Activated T-helper 1 cell treated with anti-CD3 and anti-CD28 coated beads, Interleukin-12 subunit alpha, Interleukin-12 subunit beta, Interleukin-2, Interleukin-4 antibody, amounts not matched to agents 30 ng/mL and 10 ng/mL and 1 ng/mL, durations not matched to agents 14 hours and 24 hours and 36 hours (primary cell): ENCODE measurements at places on chromosomes 7 and 10. TPM values are rescaled to one million over a fixed set of nuclear protein-coding genes. Genes with fewer than 3 reads are reported as not detected.

SPAM1 gene
- total RNA-seq, result not detected in 2 replicates

CD36 gene
- not detected in 2 replicates for total RNA-seq

PSTK gene
- total RNA-seq, result 4.5 and 4.8 TPM in 2 replicates

GRM3 gene
- not detected in 2 replicates for total RNA-seq

PLCE1 gene
- not detected in 2 replicates for total RNA-seq

NYAP1 gene
- 0.23 and 0.37 TPM in 2 replicates for total RNA-seq

SPAG6 gene
- 0.18 TPM in 1 of 2 replicates, not detected in the other for total RNA-seq

CPA2 gene
- total RNA-seq, result not detected in 2 replicates

ZNF239 gene
- 1.4 and 1.7 TPM in 2 replicates for total RNA-seq

GIMAP6 gene
- 38.7 and 41.3 TPM in 2 replicates for total RNA-seq

OR2A42 gene
- total RNA-seq, result not detected in 2 replicates

GATA3 gene
- total RNA-seq, result 79.5 TPM in 2 replicates

DNA sequence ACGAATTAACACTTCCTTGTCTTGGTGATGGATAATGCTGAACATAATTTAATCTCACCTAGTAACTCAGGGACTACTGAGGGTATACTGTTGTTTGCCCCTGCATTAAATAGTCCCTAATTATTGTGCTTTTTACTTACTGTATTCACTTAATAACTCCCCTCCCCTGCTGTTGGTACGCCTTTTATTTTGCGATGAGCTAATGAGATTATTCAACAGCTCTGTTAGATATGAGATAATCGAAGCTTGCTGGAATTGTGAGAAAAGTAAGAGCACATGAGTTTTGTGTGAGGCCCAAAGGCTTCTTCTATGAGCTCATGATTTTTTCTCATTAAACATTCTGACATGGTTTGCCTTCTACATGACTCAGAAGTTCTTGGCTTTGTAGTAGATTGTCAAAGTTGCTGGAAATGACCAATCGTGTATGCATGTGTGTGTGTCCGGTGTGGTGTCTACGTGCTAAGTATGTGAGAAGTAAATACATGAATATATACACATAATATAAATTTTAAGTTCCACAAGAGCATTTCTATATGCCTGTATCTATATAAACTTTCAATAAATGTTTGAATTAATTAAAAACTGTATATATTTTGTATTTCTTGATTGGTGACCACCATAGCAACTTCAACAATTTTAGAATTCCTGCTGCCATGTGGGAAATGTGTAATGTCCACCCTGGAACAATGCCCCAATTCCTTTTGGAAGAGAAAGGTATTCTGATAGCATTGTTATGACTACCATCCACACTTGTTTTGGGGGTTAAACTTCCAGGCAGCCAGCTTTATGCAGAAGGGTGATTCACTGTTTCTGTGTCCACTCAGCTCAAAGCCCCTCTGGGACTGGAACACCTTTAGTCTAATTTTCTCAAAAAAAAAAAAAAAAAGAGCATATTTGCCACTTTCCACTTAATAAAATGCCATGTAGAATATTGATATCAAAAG lies 106.2 kb downstream of the SAMD9 start:
- H3K27ac ChIP-seq, result no peak overlapping the region
- peaks cover 4% of the 10 kb centered on the region for H3K36me3 ChIP-seq
- DNase-seq, result no peak
- H3K4me3 ChIP-seq, result no peak overlapping the region
- peaks cover 16% of the 10 kb centered on the region for H3K4me1 ChIP-seq
- H3K27me3 ChIP-seq, result peaks cover 11% of the 10 kb centered on the region

DNA sequence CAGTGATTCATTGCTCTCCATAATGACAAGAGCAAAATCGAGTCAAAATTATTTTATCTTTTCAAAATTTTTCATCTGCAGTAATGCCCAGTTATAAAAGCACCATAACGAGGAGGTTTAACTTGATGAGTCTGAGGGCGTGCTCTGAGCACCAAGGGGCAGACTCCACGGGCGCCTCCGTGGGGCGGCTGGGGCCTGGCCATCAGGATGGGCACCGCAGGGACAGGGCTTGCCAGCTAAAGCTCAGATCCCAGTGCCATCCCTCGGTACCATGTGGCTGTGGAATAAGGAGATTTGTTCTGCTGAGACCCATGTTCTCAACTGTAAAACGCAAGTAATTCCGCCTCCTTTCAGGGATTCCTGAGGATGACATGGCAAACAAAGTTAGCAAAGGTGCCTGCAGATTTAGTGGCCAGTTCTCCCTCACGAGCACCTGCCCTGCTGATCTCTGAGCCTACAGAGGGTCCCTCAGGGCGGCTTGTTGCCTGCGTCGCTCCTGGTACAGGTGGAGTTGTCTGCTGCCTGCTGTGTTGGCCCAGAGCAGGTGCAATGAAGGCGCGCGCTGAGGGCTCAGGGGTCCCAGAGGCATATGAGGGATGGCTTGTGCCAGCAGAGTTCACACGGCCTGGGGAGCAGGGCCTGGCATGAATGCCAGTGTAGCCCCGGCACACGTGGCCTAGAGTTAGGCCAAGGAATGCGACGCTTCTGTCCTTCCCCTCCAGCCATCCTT lies 584.4 kb downstream of the TCERG1L start:
- H3K4me3 ChIP-seq, result no peak overlapping the region
- H3K27ac ChIP-seq, result no peak overlapping the region
- H3K27me3 ChIP-seq, result peaks cover 2% of the 10 kb centered on the region

- H3K27ac ChIP-seq, result no peak overlapping the region
- H3K4me3 ChIP-seq, result no peak overlapping the region
- no peaks in the 10 kb centered on the region for H3K27me3 ChIP-seq
- H3K4me1 ChIP-seq, result no peaks in the 10 kb centered on the region
Measured at GRCh38 chr7:120030876-120031275, 242.1 kb upstream of the KCND2 start.

- H3K27ac ChIP-seq, result no peak overlapping the region
- H3K36me3 ChIP-seq, result no peaks in the 10 kb centered on the region
- no peak for DNase-seq
Measured at GRCh38 chr7:46908770-46909169, 673.1 kb downstream of the TNS3 start.

DNA sequence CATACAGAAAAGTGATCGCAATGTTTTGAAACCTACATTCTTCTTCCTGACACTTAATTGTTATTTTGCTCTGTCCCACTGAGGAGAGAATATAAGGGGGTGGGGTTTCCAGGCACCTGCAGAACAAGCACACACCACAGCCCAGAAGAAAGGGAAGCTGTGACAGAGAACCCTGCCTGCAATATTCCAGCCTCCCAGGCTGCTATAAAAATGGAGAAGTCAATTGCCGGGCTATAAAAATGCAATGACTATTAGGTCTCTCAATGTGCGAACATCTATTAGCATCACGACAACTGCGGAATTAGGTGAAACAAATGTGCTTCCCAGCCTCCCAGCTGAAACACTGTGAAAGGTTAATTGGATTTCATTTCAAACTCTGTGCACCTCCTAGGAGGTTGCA lies 145.3 kb upstream of the FRMD4A start:
- H3K4me3 ChIP-seq, result no peak overlapping the region
- H3K36me3 ChIP-seq, result no peaks in the 10 kb centered on the region
- peaks cover 39% of the 10 kb centered on the region for H3K27me3 ChIP-seq
- no peaks in the 10 kb centered on the region for H3K4me1 ChIP-seq
- no peak for DNase-seq

DNA sequence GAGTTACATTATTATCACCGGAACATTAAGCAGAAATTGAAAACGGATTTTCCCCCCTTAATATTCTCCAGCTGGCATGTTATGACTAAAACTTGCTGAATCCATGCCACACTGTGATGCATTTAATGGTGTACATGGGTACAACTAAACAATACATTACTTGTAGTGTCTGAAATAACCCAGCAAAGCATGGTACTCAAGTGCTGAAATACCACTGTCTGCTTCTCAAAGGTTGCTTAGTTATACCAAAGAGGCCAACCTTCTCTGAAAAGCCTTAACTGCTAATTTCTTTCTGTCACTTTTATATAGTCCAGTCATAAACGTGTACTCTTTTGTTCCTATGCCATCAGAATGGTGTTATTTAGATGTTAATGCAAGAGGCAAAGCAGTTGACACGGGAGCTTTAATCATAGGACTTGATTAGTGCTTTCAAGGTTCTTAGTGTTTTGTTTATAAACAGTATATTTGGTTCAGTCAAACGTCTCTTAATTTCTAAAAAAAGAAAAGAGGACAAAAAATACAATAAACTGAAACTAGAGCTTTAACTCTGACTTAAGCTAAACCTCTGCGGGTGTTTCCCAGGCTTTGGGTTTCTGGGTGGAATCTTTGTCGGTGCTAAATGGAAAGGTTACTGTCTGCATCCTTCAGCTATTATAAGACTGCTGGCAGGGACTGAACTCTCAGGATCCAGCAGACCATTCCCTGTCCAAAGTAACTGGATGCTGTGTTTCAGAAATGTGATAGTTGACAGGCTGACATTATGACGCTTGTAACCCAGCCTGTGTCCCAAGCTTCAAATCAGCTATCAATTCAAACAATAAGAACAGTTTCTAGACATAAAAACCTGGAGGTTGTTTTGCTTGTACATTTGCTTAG lies 202.6 kb downstream of the PPP1R3A start:
- no peaks in the 10 kb centered on the region for H3K36me3 ChIP-seq
- H3K4me1 ChIP-seq, result no peaks in the 10 kb centered on the region
- DNase-seq, result no peak
- H3K4me3 ChIP-seq, result no peak overlapping the region
- H3K27ac ChIP-seq, result no peak overlapping the region
- no peaks in the 10 kb centered on the region for H3K27me3 ChIP-seq

- H3K27ac ChIP-seq, result no peak overlapping the region
- H3K4me3 ChIP-seq, result no peak overlapping the region
- no peaks in the 10 kb centered on the region for H3K36me3 ChIP-seq
- peaks cover 5% of the 10 kb centered on the region for H3K27me3 ChIP-seq
- no peaks in the 10 kb centered on the region for H3K4me1 ChIP-seq
- no peak for DNase-seq
Measured at GRCh38 chr10:127353544-127353943, 157.2 kb upstream of the INSYN2A start.

GRCh38 chr10:128976856-128977255 lies 490.2 kb upstream of the MGMT start:
- no peaks in the 10 kb centered on the region for H3K36me3 ChIP-seq
- no peak overlapping the region for H3K27ac ChIP-seq
- no peak overlapping the region for H3K4me3 ChIP-seq
- H3K27me3 ChIP-seq, result no peaks in the 10 kb centered on the region
- H3K4me1 ChIP-seq, result no peaks in the 10 kb centered on the region
- DNase-seq, result no peak

GRCh38 chr7:134910968-134911367 lies 75.3 kb upstream of the AGBL3 start:
- no peak for DNase-seq
- no peak overlapping the region for H3K4me3 ChIP-seq
- H3K4me1 ChIP-seq, result peaks cover 12% of the 10 kb centered on the region
- peaks cover 1% of the 10 kb centered on the region for H3K36me3 ChIP-seq

- peaks cover 1% of the 10 kb centered on the region for H3K36me3 ChIP-seq
- peak; percentile 15 for DNase-seq
- peak overlapping the region; percentile 19 for H3K4me3 ChIP-seq
- no peak overlapping the region for H3K27ac ChIP-seq
Measured at GRCh38 chr10:111076191-111076681, 593 bp upstream of the ADRA2A start.

DNA sequence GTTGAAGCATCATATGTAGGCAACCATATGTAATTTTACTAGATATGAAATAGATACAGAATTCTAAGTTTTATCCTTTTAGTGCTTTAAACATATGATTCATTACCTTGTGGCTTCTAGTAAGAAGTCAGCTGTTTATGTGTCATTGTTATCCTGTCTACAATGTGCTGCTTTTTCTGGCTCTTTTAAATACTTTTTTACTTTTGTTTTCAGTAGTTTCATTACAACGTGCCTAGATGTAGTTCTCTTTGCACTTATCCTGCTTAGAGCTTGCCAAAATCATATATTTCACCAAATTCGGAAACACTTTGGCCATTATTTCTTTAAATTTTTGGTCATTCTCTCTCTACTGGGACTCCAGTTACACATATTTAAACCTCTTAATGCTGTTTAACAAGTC lies 26.4 kb downstream of the YAE1 start:
- no peak for DNase-seq
- peak overlapping the region; percentile 41 for H3K4me3 ChIP-seq
- peaks cover 59% of the 10 kb centered on the region for H3K4me1 ChIP-seq

DNA sequence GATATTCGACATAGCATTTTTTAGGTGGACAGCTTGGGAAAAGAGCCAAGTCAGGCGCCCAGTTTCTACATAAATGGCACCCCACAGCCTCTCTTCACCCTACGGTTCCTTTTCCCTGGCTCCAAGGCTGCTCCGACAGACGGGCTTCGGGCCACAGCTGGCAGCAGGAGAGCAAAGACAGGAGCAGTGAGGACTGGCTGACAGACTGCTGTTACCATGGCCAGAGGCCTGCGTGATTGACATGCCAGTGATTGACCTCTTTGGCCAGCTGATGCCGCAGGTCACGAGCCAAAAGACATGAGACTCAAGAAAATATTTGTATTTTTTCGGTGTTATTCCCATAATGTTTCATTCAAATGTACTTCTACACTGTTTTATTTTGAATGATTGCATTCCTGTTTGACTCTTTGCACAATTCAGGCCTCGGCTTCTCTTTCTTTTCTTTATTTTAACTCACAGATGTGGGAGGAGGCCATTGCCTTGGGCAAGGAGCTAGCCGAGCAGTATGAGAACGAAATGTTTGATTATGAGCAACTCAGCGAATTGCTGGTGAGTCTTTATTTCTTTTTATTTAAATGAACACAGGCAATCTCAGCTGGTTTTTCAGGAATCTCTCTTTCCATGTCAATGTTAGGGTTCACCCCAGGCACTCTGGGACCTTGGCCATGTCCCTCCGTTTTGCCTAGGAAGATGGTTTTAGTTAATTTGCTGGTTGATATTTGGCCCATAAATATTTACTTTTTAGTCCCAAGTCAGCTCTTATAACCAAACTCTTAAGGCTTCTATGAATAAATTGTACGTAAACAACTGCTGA lies 146.3 kb upstream of the NPS start:
- no peaks in the 10 kb centered on the region for H3K4me1 ChIP-seq
- DNase-seq, result no peak

GRCh38 chr10:44101082-44101481 lies 283.8 kb downstream of the CXCL12 start:
- H3K27me3 ChIP-seq, result no peaks in the 10 kb centered on the region
- no peak overlapping the region for H3K27ac ChIP-seq
- no peak overlapping the region for H3K4me3 ChIP-seq
- H3K36me3 ChIP-seq, result no peaks in the 10 kb centered on the region
- no peak for DNase-seq
- no peaks in the 10 kb centered on the region for H3K4me1 ChIP-seq

GRCh38 chr10:50574305-50574704 lies 49.5 kb downstream of the SGMS1 start:
- peaks cover 6% of the 10 kb centered on the region for H3K36me3 ChIP-seq
- no peak for DNase-seq
- no peak overlapping the region for H3K27ac ChIP-seq
